Vagina (tissue), 2 donors: ENCODE measurements at places on chromosomes 13 and 19. TPM values are rescaled to one million over a fixed set of nuclear protein-coding genes. Genes with fewer than 3 reads are reported as not detected.

The SULT2B1 gene
- total RNA-seq = 43.0 TPM

The TEX101 gene
- total RNA-seq = not detected

The HDGFL2 gene
- 33.1 TPM for total RNA-seq

The CEACAM7 gene
- 3.4 TPM for total RNA-seq

The DCLK1 gene
- total RNA-seq = 36.1 TPM

The SIGLEC14 gene
- total RNA-seq = not detected

GRCh38 chr19:1451916-1452801 is 2.2 kb downstream of the APC2 start:
- DNase-seq = no peak
- no peak overlapping the region for H3K27ac ChIP-seq
- no peaks in the 10 kb centered on the region for H3K36me3 ChIP-seq
- H3K27me3 ChIP-seq = peaks cover 37% of the 10 kb centered on the region
- no peak overlapping the region for H3K4me3 ChIP-seq

- DNase-seq = no peak
- no peaks in the 10 kb centered on the region for H3K36me3 ChIP-seq
- H3K27me3 ChIP-seq = no peaks in the 10 kb centered on the region
- no peak overlapping the region for H3K4me3 ChIP-seq
These were observed 3.7 kb downstream of the KASH5 start for GRCh38 chr19:49391581-49392399.

DNA sequence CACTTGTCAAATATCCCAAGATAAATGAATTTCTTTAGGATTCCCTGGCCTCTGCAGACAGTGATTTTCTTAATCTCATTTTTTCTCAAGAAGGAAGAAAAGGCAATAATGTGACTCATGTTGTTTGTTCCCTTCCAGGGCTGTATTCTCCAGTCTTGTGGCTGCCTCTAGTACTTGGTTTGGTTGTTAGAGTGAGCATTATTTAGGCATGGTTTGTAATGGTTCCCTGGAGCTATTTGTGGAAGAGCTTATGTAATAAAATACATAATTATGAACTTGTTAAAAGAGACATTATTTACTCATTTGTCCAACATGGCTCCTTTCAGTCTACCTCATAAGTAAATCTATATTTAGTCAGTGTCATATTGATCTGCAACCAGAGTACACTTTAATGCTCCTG is 270.4 kb downstream of the DCT start:
- no peak overlapping the region for H3K27ac ChIP-seq
- no peak for DNase-seq
- peaks cover 6% of the 10 kb centered on the region for H3K4me1 ChIP-seq
- H3K36me3 ChIP-seq = no peaks in the 10 kb centered on the region
- no peaks in the 10 kb centered on the region for H3K27me3 ChIP-seq
- H3K4me3 ChIP-seq = no peak overlapping the region

DNA sequence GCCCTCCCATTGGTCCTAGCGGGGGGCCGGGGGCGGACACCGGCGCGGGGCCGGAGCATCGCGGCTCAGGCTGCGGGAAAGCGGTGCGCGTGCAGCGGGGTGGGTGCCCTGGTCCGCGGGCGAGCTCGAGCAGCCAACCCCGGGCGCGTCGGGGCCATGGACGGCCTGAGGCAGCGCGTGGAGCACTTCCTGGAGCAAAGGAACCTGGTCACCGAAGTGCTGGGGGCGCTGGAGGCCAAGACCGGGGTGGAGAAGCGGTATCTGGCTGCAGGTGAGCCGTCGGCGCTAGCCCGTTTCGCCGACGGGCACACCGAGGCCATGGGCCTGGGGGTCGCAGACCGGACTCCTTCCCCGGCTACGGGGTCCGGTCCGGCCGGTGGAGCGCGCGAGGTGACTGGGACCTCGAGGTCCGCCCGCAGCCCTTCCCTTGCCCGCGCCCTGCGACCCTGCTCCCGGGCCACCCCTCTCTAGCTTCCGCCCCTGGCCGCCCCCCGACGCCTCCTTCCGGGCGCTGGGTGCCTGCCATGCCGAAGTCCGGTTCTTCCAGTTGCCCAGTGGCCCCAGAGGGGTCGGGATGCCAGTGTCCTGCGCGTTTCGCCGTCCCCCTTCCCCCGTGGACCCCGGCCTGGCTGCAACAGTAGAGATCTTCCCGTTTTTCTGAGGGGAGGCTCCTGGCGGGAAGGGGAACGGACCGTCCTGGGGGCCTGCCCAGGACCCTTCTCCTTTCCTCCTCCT is at the start of gene REEP6:
TSS of gene REEP6 (plus strand) at position 68 of the 735 bp plus-strand sequence. CDS start at position 157, 89 bp downstream.
- no peaks in the 10 kb centered on the region for H3K36me3 ChIP-seq
- no peaks in the 10 kb centered on the region for H3K27me3 ChIP-seq
- H3K4me3 ChIP-seq = peak within 1 kb of the TSS; percentile 74
- H3K27ac ChIP-seq = peak within 1 kb of the TSS; percentile 74

DNA sequence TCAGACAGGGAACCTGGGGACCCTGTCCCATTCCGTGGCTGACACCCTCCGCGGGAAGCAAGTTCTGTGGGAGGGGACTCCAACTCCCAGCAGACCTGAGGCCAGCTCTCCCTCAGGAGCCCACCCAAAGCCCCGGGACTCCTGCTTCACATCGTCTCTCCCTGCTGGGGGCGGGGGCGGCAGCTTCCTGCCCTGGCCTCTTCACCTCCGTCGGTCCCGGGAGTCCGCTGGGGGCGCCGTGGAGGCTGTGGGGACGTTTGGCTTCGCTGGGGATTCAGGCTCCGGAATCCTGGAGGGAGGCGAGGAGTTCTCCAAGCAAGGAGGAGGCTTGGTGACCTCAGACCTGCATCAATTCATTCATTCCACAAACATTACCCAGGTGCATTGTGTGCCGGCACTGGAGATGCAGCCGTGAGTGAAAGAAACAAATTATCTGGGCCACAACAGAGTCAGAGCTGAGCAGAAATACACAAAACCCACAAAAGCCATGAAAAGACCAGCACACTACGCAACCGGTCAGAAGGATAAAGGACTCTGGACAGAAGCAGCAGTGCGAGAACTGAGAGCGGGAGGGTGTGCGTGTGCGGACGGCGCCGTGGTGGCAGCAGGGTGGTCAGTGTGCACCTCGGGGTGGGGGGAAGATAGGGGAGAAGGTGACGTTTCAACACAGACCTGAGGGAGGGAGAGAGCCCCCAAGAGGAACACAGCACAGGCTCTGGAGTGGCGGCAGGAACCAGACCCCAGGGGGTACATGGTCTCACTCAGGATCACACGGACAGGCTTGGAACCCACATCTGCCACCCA is 19.0 kb downstream of the EPS8L1 start:
- H3K4me1 ChIP-seq = no peaks in the 10 kb centered on the region
- no peaks in the 10 kb centered on the region for H3K27me3 ChIP-seq
- DNase-seq = no peak

- H3K27ac ChIP-seq = no peak overlapping the region
- no peaks in the 10 kb centered on the region for H3K4me1 ChIP-seq
These were observed 215.5 kb downstream of the POSTN start for GRCh38 chr13:37383046-37383445.

DNA sequence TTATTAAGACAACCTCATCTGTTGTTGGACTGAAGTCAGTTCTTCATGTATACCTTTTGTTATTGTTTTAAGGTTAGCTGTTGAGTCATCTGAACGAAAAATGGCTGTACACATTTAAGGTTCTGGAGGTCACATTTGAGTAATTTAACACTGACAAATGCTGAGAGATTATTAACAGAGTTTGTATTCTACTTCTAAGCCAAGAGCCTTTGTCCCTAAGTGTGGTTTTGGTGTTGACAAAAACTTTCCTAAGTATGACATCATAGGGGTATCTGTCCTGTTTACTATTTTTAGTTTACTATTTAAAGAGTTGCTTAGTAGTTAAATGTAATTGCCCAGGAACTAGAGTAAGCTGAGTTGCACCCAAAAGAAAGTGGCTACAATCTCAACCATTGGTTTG is 71.9 kb downstream of the CDK8 start:
- H3K27ac ChIP-seq = no peak overlapping the region
- H3K36me3 ChIP-seq = no peaks in the 10 kb centered on the region
- H3K27me3 ChIP-seq = no peaks in the 10 kb centered on the region
- no peak for DNase-seq
- H3K4me3 ChIP-seq = no peak overlapping the region

DNA sequence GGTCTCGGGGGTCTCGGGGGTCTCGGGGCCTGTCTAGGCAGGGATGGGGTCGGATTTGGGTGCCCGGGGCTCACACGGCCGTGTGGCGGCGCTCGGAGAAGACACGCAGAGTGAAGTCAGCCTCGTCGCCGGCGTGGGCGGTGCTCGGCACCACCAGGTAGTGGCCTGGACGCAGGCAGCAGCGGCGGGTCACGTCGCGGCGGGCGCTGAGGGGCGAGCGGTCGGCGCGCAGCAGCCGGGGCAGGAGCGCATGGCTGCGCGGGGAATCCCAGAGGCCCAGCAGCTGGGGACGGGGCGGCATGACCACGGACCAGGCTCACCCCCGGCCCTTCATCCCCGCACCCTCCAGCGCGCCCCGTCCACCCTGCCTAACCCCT is 8.2 kb downstream of the CAPN12 start:
- H3K4me1 ChIP-seq = peaks cover 44% of the 10 kb centered on the region
- DNase-seq = no peak
- H3K27me3 ChIP-seq = no peaks in the 10 kb centered on the region
- H3K27ac ChIP-seq = peak overlapping the region; percentile 53
- H3K36me3 ChIP-seq = no peaks in the 10 kb centered on the region

DNA sequence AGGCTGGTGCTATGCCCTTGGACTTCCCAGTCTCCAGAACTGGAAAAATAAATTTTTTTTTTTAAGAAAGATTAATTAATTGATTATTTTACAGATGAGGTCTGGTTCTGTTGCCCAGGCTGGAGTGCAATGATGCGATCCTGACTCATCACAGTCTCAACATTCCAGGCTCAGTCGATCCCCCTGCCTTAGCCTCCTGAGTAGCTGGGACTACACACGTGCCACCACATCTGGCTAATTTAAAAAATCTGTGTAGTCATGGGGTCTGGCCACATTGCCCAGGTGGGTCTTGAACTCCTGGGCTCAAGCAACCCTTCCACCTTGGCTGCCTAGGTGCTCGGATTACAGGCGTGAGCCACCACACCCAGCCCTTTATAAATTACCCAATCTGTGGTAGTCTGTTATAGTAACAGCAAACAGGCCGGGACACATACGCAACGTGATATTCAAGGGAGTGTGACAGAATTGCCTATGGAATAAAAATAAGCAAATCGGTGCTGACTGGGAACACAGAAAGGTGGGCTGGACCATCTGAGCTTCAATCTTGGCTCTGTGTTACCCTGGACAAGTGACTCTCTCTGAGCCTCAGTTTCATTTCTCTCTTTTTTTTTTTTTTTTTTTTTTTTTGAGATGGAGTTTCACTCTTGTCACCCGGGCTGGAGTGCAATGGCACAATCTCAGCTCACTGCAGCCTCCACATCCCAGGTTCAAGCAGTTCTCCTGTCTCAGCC is 42.8 kb downstream of the PIN1 start:
- no peaks in the 10 kb centered on the region for H3K4me1 ChIP-seq
- no peak overlapping the region for H3K27ac ChIP-seq
- DNase-seq = no peak
- no peaks in the 10 kb centered on the region for H3K27me3 ChIP-seq
- H3K36me3 ChIP-seq = no peaks in the 10 kb centered on the region

- no peak overlapping the region for H3K27ac ChIP-seq
- DNase-seq = no peak
These were observed 90.1 kb downstream of the PCDH9 start for GRCh38 chr13:67140006-67140405.

GRCh38 chr19:52664461-52664860 is 26.3 kb upstream of the ZNF83 start:
- peaks cover under 1% of the 10 kb centered on the region for H3K36me3 ChIP-seq
- no peak for DNase-seq
- H3K4me3 ChIP-seq = no peak overlapping the region
- no peaks in the 10 kb centered on the region for H3K4me1 ChIP-seq
- H3K27ac ChIP-seq = no peak overlapping the region
- no peaks in the 10 kb centered on the region for H3K27me3 ChIP-seq

- no peaks in the 10 kb centered on the region for H3K36me3 ChIP-seq
- peaks cover 21% of the 10 kb centered on the region for H3K4me1 ChIP-seq
- H3K27me3 ChIP-seq = no peaks in the 10 kb centered on the region
- no peak overlapping the region for H3K27ac ChIP-seq
- no peak overlapping the region for H3K4me3 ChIP-seq
- no peak for DNase-seq
These were observed 2.4 kb upstream of the ZNF616 start for GRCh38 chr19:52142001-52142595.

DNA sequence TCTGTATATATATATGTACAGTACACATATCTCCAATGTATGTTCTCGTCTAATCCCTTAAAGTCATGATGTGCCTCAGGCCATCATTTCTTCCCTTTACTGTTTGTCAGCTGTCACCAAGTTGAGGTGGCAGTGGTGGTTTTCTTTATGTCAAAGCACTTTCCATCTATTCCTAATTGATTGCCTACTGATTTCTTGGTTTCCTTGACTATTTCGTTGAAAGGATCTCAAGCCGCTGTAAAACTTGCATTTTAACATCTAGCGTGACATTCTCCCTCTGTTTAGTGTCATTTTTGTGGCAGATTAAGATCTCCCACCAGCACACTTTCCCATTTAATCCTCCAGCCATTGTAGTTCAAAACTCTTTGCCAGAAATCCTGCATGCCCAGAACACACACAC is 25.0 kb upstream of the SPART start:
- peaks cover 6% of the 10 kb centered on the region for H3K4me1 ChIP-seq
- no peaks in the 10 kb centered on the region for H3K36me3 ChIP-seq
- no peak overlapping the region for H3K4me3 ChIP-seq
- DNase-seq = no peak
- no peak overlapping the region for H3K27ac ChIP-seq

DNA sequence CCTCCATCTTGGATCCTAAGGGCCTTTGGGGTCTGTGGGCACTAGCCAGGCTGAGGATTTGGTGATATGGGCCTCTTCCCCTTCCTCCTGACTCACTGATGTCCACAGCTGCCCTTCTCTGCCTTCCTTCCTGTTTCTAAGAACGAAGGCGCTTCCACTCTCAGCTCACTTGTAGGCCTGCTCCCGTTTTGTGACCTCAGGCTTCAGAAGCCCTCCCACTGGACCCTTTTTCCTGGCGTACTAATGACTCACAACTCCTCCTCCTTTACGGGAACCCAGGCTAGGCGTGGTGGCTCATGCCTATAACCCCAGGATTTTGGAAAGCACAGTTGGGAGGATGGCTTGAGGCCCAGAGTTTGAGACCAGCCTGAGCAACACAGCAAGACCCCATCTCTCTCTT is 55.6 kb downstream of the TMED1 start:
- no peaks in the 10 kb centered on the region for H3K36me3 ChIP-seq
- H3K4me1 ChIP-seq = peaks cover 12% of the 10 kb centered on the region
- no peak overlapping the region for H3K4me3 ChIP-seq
- no peak for DNase-seq
- no peaks in the 10 kb centered on the region for H3K27me3 ChIP-seq
- peak overlapping the region; percentile 55 for H3K27ac ChIP-seq

- no peaks in the 10 kb centered on the region for H3K27me3 ChIP-seq
- H3K27ac ChIP-seq = no peak overlapping the region
- DNase-seq = no peak
- H3K36me3 ChIP-seq = no peaks in the 10 kb centered on the region
- H3K4me3 ChIP-seq = no peak overlapping the region
- peaks cover 10% of the 10 kb centered on the region for H3K4me1 ChIP-seq
These were observed 310.2 kb downstream of the ZNF536 start for GRCh38 chr19:30682146-30682998.

- H3K27me3 ChIP-seq = no peaks in the 10 kb centered on the region
- H3K36me3 ChIP-seq = no peaks in the 10 kb centered on the region
- no peak for DNase-seq
- no peak overlapping the region for H3K27ac ChIP-seq
- H3K4me3 ChIP-seq = no peak overlapping the region
- H3K4me1 ChIP-seq = no peaks in the 10 kb centered on the region
These were observed 102.0 kb downstream of the ERCC5 start for GRCh38 chr13:102947745-102948405.

- H3K27ac ChIP-seq = no peak overlapping the region
- no peak for DNase-seq
- H3K27me3 ChIP-seq = no peaks in the 10 kb centered on the region
- no peaks in the 10 kb centered on the region for H3K4me1 ChIP-seq
- H3K4me3 ChIP-seq = no peak overlapping the region
These were observed 38.3 kb upstream of the C19orf12 start for GRCh38 chr19:29753190-29753933.
